Testis (tissue), 5 donors: ENCODE measurements at places on chromosomes 11 and 22. TPM values are rescaled to one million over a fixed set of nuclear protein-coding genes. Genes with fewer than 3 reads are reported as not detected.

The REXO2 gene
- total RNA-seq, result 92.7 TPM

The BEST1 gene
- total RNA-seq, result 21.0 TPM

The PANX2 gene
- 5.3 TPM for total RNA-seq

The PEX26 gene
- total RNA-seq, result 33.4 TPM

The ZP1 gene
- total RNA-seq, result 4.0 TPM

GRCh38 chr11:5689551-5689983 is at the start of gene TRIM22:
Gene TRIM22, plus strand, starts transcription at chr11:5689790. Its CDS starts 6,443 bp downstream, at chr11:5696233.
- H3K4me3 ChIP-seq, result peak within 1 kb of the TSS; percentile 51
- H3K27ac ChIP-seq, result peak within 1 kb of the TSS; percentile 85
- peak; percentile 59 for DNase-seq
- H3K27me3 ChIP-seq, result no peaks in the 10 kb centered on the region

GRCh38 chr11:933142-933851 is 7.6 kb downstream of the AP2A2 start:
- no peak for DNase-seq
- H3K27me3 ChIP-seq, result no peaks in the 10 kb centered on the region
- H3K4me1 ChIP-seq, result peaks cover 31% of the 10 kb centered on the region
- H3K27ac ChIP-seq, result no peak overlapping the region

DNA sequence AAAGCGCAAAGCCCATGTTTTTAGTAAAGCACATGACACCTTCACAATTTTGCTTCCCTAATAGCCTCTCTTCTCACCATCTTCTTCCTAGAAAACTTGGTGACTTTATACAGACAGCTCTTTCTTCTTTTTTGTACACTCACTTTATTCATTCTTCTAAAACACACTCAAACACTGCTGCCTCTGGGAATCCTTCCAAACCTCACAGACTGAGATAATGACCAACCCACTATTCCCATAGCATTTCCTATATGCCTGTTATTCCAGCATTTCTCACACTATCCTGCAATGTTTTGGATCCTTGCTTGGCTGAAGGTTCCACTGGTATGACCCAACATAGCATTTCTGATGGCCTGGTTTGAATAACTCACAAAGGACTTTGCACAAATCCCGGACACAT is 442.1 kb upstream of the CCDC90B start:
- peaks cover 5% of the 10 kb centered on the region for H3K4me1 ChIP-seq
- no peaks in the 10 kb centered on the region for H3K36me3 ChIP-seq
- no peak for DNase-seq
- H3K27ac ChIP-seq, result no peak overlapping the region
- no peak overlapping the region for H3K4me3 ChIP-seq
- no peaks in the 10 kb centered on the region for H3K27me3 ChIP-seq

DNA sequence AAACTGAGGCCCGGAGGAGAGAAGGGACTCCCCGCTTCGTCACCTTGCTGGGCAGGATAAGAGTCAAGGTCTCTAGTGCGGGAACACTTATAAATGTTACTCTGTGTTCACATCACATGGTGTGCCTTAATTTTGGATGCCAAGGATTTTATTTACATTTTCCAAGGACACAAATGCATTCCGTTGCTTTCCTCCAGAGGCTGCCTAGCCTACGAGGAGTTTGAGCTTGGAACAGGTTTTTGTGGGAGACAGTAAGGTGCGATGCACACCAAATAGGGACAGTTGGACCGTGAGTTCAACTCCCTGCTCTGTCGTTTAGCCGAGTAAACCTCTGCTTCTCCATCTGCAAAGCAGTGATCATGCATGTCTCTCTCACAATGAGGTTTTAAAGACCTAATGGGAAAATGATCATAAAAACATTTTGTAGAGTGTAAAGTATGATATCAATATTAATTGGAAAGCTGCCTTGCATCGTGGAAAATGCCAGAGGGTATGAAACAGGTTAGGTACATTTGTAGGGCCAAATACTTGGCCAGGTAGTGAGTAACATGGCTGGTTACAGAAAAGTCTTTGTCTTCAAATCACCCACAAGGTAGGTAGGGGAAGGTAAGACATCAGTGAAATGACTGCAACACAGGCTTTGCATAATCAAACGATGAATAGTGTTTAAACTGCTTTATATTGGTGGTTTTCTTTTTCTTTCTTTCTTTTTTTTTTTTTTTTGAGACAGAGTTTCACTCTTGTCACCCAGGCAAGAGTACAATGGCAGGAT is 61.8 kb downstream of the ST3GAL4 start:
- DNase-seq, result no peak
- peak overlapping the region; percentile 54 for H3K4me3 ChIP-seq
- H3K36me3 ChIP-seq, result no peaks in the 10 kb centered on the region
- peaks cover 75% of the 10 kb centered on the region for H3K4me1 ChIP-seq

DNA sequence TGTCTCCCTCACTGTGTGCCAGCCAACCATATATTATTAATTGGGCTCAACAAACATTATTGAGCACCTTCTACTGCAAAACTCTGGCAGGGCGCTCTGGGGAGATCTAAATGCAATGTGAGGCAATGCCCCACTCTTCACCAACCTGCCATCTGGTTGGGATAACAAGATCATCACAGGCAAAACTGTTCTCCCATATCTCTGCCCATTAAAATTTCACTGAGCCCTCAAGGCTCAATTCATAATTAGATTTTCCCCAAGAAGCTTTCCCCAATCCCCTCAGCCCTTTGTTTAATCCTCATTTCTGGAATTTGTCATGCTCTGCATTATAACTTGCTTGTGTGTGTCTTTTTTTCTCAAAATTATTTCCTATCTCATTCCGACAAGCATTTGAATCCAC is 106.6 kb downstream of the ARL14EP start:
- no peak overlapping the region for H3K27ac ChIP-seq
- H3K36me3 ChIP-seq, result no peaks in the 10 kb centered on the region
- no peak for DNase-seq

GRCh38 chr11:130876931-130877915 is 39.1 kb downstream of the SNX19 start:
- no peak overlapping the region for H3K27ac ChIP-seq
- no peak for DNase-seq
- no peaks in the 10 kb centered on the region for H3K36me3 ChIP-seq
- no peak overlapping the region for H3K4me3 ChIP-seq

DNA sequence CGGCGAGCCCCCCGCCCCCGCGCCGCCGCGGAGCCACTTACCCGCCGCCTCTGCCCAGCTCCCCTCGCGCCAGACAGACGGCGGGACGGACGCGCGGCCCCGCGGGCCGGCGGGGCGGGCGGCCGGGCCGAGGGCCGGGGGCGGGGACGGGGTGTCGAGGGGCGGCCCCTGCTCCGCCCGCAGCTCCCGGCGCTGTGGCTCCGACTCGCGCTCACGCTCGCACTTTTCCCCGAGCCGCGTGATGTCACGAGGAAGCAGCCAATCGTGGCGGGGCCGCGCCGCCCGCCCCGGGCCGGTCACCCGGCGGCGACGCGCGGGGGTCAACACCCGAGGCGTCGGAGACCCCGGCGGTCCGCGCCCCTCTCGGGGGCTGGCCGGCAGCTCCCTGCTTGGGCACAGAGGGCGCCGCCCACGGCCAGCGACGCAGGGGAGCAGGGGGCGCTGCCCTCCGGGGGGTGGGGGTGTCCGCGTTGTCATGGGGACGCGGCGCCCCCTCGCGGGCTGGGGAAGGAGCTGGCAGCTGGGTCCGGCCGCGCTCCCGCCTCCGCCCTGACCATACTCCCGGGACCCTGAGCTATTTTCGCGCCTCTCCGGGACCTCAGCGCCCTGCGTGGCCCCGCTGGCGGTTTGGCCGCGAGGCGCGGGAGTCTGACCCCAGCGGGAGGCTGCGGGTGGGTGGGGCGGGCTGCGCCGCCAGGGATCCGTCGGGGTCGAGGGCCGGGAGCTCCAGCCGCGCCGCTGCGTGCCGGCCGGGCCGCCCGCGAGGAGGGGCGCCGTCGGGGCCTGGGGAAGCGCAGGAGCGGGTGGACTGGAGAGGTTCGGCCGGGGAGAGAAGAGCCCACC is at the start of gene CHRM4:
Gene CHRM4 (minus strand): TSS at position 199 of the 843 bp plus-strand sequence. CDS start 5,219 bp downstream, outside the sequence.
- H3K4me3 ChIP-seq, result peak within 1 kb of the TSS; percentile 29
- H3K4me1 ChIP-seq, result peaks cover 27% of the 10 kb centered on the region
- no peaks in the 10 kb centered on the region for H3K36me3 ChIP-seq
- DNase-seq, result peak; percentile 36
- H3K27ac ChIP-seq, result no peak within 1 kb of the TSS

DNA sequence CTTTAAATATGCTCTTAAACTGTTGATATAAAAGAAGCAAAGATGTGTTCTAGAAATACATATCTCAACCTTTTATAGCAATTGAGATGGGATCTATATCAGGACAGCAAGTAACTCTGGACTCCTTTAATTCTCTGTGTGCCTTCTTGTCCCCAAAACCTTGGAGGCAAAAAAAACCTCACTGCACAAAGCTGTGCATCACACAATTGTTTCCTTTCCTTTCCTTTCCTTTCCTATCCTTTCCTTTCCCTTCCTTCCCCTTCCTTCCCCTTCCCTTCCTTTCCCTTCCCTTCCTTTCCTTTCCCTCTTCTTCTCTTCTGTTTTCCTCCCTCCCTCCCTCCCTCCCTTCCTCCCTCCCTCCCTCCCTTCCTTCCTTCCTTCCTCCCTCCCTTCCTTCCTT is 9.5 kb upstream of the TTC12 start:
- H3K4me1 ChIP-seq, result no peaks in the 10 kb centered on the region
- H3K27ac ChIP-seq, result no peak overlapping the region
- no peak overlapping the region for H3K4me3 ChIP-seq
- no peaks in the 10 kb centered on the region for H3K27me3 ChIP-seq
- H3K36me3 ChIP-seq, result no peaks in the 10 kb centered on the region

GRCh38 chr11:75781296-75781695 is 12.7 kb downstream of the DGAT2 start:
- peaks cover 3% of the 10 kb centered on the region for H3K4me1 ChIP-seq
- H3K27ac ChIP-seq, result no peak overlapping the region
- H3K36me3 ChIP-seq, result no peaks in the 10 kb centered on the region
- no peaks in the 10 kb centered on the region for H3K27me3 ChIP-seq

GRCh38 chr11:78427615-78428265 is 10.1 kb upstream of the GAB2 start:
- no peak overlapping the region for H3K4me3 ChIP-seq
- no peak overlapping the region for H3K27ac ChIP-seq
- H3K4me1 ChIP-seq, result no peaks in the 10 kb centered on the region
- no peak for DNase-seq
- H3K27me3 ChIP-seq, result no peaks in the 10 kb centered on the region

DNA sequence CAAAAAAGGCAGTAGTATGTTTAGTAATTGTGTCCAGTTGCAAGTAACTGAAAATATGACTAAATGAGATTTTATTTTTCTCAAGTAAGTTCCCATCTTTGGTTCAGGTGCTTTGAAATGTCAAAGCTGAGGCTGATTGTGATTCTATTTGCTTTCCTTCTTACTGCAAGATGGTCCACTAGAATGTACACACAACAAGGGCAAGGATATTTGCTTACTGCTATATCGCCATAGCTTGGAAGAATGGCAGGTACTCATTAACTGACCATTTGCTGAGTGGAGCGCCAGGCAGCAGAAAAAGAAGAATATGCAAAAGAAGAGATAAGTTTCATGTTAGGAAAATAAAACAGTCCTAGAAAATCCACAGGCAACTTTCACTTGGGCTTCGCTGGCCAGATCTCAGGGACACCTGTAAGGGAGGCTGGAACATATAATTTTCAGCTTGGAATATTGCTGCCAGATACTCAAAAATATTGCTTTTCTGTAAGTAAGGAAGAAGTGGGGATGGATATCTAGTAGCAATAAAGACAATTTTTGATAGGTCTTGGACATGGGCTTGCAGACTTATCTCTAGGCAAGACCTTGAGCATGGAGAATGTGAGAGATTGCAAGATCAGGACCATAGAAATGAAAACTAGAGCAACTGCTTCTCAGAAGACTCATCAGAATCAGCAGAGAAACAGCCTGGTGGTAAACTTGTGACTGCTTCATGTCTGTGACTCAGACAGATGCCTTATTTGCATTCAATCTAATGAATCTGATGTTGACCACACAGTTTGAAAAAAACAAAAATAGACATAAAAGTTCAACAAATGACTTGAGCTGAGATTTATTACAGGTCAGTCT is 44.8 kb upstream of the OR9Q1 start:
- no peaks in the 10 kb centered on the region for H3K27me3 ChIP-seq
- no peak for DNase-seq
- H3K36me3 ChIP-seq, result no peaks in the 10 kb centered on the region
- H3K27ac ChIP-seq, result no peak overlapping the region
- H3K4me3 ChIP-seq, result no peak overlapping the region

DNA sequence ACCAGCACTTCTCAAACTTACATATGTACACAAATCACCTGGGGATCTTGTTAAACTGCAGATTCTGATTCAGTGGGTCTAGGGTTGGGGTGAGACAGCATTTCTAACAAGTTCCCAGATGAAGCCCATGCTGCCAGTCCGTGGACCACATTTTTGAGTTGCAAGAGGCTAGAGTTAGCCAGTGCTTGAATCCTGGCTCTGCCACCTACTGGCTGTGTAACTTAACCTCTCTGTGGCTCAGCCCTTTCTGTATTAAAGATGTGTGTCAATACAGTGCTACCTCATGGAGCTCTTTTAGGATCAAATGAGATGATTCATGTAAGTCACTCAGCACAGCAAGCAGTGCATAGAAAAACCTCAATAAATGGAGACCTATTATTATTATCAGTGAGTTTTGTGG is 90.2 kb upstream of the ISX start:
- peaks cover 2% of the 10 kb centered on the region for H3K36me3 ChIP-seq
- no peak overlapping the region for H3K4me3 ChIP-seq
- no peaks in the 10 kb centered on the region for H3K27me3 ChIP-seq

DNA sequence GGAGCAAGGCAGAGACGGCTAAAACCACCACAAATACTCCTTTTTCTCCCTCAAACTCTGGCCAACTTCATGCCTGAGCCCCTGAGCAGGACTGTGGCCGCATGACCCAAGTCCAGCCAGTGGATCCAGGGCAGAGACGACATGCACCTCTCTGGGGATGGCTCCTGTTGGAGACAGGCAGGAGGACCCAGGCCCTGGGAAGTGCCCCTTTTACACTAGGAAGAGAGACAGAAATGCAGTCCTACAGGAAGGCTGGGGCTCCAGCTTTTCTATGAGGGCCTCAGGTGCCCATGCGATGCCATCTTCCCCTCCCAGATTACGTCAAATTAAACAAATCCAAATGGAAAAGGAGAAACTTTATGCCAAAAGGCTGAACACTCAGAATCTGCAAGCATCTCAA is 498.0 kb downstream of the BRD1 start:
- H3K27ac ChIP-seq, result no peak overlapping the region
- H3K4me3 ChIP-seq, result no peak overlapping the region
- H3K27me3 ChIP-seq, result no peaks in the 10 kb centered on the region
- no peak for DNase-seq

DNA sequence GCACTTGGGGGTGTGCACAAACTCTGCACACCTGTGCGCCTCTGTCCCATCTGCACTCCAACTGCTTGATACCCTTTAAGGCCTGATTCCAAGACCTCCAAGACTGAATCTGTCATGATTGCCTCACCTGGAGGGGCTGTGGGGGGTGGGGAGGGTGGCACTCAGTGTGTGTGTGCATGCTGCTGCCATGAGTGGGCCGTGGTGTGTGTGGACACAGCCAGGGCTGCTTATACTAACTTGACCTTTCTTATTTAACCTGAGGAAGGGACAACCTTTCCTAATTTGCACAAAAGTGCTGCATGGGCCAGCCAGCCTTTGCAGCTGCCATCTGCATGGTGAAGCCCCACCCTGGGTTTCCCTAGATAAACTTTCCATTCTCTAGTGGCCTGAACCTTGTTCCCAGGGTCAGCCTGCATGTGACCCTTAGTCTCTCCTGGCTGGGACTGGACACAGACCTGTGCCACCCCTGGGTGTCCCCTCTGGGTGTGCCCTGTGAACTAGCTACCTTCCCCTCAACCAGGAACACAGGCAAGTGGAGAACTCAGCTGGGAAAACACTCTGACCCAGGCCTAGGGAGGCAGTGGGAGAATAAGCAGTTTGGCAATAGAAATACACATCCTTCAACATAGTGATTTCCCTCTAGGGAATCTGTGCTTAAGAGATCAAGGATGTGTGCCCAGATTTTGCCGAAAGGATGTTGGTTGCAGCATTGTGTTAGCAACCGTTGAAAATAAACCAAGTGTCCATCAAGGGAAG is 45.4 kb upstream of the DKK3 start:
- H3K36me3 ChIP-seq, result no peaks in the 10 kb centered on the region
- no peak overlapping the region for H3K4me3 ChIP-seq
- no peaks in the 10 kb centered on the region for H3K27me3 ChIP-seq
- peaks cover 13% of the 10 kb centered on the region for H3K4me1 ChIP-seq
